ENCODE measurements at places on chromosomes 5 and 9. TPM values are rescaled to one million over a fixed set of nuclear protein-coding genes. Genes with fewer than 3 reads are reported as not detected.

COL15A1 gene
- total RNA-seq = 0.29 TPM

ACOT12 gene
- not detected for total RNA-seq

OLFML2A gene
- total RNA-seq = 24.0 TPM

AQP7 gene
- total RNA-seq = 0.95 TPM

MARVELD2 gene
- 2.7 TPM for total RNA-seq

OGN gene
- not detected for total RNA-seq

TSSK1B gene
- total RNA-seq = not detected

ZNF658 gene
- 2.8 TPM for total RNA-seq

SOX30 gene
- not detected for total RNA-seq

TEX48 gene
- total RNA-seq = not detected

PTGS1 gene
- 1.6 TPM for total RNA-seq

FSD1L gene
- 6.0 TPM for total RNA-seq

SLC34A3 gene
- not detected for total RNA-seq

CNTFR gene
- 0.20 TPM for total RNA-seq

SPATA31D1 gene
- total RNA-seq = not detected

PCDHGA11 gene
- not detected for total RNA-seq

ERAP2 gene
- 0.93 TPM for total RNA-seq

FAT2 gene
- not detected for total RNA-seq

GPR21 gene
- total RNA-seq = not detected

TNFSF8 gene
- not detected for total RNA-seq

CNTNAP3B gene
- total RNA-seq = 16.9 TPM

DCAF12 gene
- total RNA-seq = 44.7 TPM

SLC9A3 gene
- 2.2 TPM for total RNA-seq

IPPK gene
- total RNA-seq = 13.0 TPM

ORM2 gene
- total RNA-seq = not detected

HK3 gene
- not detected for total RNA-seq

NELFB gene
- total RNA-seq = 58.5 TPM

SELENOP gene
- 0.61 TPM for total RNA-seq

IL9 gene
- not detected for total RNA-seq

SPAG8 gene
- total RNA-seq = 0.72 TPM

TRPM6 gene
- total RNA-seq = 1.4 TPM

PCDHA4 gene
- total RNA-seq = 0.95 TPM

PLCXD3 gene
- 0.13 TPM for total RNA-seq

LECT2 gene
- not detected for total RNA-seq

OLFM1 gene
- total RNA-seq = 11.4 TPM

AFAP1L1 gene
- total RNA-seq = 8.2 TPM

SETD9 gene
- 6.7 TPM for total RNA-seq

SAXO1 gene
- total RNA-seq = not detected

GBGT1 gene
- 3.0 TPM for total RNA-seq

ARHGEF39 gene
- 18.0 TPM for total RNA-seq

ZNF189 gene
- total RNA-seq = 9.9 TPM

PROB1 gene
- total RNA-seq = 0.28 TPM

LRRC19 gene
- not detected for total RNA-seq

SDHA gene
- 92.2 TPM for total RNA-seq

OR5C1 gene
- total RNA-seq = not detected

SPATA31D4 gene
- not detected for total RNA-seq

FAXDC2 gene
- 0.05 TPM for total RNA-seq

PRDM9 gene
- total RNA-seq = not detected

ANKDD1B gene
- total RNA-seq = 0.14 TPM

RASGRF2 gene
- total RNA-seq = 2.3 TPM

ARHGEF28 gene
- 13.3 TPM for total RNA-seq

All from A549 treated with ZK216348 at 1 μM for 4 hours (cell line).